ENCODE measurements at places on chromosomes 7 and 10. TPM values are rescaled to one million over a fixed set of nuclear protein-coding genes. Genes with fewer than 3 reads are reported as not detected.

DNA sequence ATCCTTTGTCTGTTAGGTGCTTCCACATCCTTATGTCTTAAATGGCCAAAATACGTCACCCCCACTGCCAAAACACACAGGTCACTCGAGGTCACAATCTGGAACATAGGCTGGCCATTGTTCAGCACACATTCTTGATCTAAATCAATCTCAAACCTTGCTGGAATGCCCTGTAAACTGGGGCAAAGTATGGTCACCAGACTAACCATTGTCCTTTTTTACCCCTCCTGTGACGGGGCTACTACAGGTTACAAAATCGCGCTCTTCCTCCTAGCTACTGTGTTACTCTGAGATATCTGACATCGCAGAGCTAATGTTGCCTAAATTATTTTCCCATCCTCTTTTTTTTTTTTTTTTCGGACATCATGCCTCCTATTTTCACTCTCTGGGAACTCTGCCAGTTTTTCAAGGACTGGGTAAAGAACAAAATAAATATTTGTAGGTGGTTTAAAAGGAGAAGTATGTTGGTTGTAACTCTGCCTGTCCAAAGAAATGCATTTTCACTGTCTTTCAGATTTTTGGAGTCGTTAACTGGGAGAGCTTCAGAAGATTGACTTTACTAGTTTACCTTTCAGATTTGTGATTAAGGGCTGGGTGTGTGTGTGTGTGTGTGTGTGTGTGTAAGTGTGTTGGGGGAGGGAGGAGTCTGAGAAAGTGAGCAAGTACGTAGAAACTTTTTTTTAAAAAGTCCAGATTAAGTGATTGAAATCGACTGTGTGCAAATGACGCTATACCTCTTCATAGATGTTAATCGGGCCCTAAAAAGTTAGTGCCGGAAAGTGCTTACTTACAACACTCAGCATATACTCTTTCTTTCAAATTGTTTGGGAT is 942 bp upstream of the KIAA1217 start:
- DNase-seq: peak; percentile 62

GRCh38 chr7:130996833-130997231 is 262.8 kb upstream of the KLF14 start:
- no peak for DNase-seq

- DNase-seq: no peak
These were observed 21.5 kb upstream of the PPP3CB start for GRCh38 chr10:73517166-73517888.

DNA sequence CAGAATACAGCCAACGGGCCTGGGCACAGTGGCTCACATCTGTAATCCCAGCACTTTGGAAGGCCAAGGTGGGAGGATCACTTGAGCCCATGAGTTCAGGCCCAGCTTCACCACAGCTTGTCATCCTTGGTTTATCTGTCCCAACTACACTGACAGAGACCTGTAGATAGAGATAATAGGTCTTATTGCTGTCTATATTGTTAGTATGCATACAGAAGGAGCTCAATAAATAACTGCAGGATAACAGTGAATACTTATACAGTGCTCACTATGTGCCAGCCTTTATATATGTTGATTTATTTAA is 1.3 kb downstream of the CNPY4 start:
- DNase-seq: no peak

The OR2A12 gene
- total RNA-seq: not detected

The ZNF727 gene
- 2.5 TPM for total RNA-seq

The CALML5 gene
- total RNA-seq: not detected

The MACC1 gene
- total RNA-seq: 0.12 TPM

The MBLAC1 gene
- 2.2 TPM for total RNA-seq
